ENCODE measurements at places on chromosomes 3 and 15. TPM values are rescaled to one million over a fixed set of nuclear protein-coding genes. Genes with fewer than 3 reads are reported as not detected.
A peak's percentile ranks its signal among the peaks of the same experiment; 100 is the strongest.

DNA sequence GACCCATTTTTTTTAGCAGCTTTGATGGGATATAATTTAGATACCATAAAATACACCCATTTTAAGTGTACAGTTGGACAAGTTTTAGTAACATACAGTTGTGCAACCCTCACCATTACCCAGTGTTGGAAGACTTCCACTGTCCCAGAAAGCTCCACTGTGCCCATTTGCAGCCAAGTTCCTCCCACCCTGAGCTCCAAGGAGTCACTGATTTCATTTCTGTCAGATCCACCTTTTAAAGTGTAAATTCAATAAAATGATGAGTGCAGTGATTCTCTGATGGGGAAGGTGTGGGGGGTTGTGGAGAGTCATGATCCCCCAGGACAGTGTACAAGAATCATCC lies 93.2 kb upstream of the IGF1R start:
- peaks cover 38% of the 10 kb centered on the region for H3K27me3 ChIP-seq
- H3K36me3 ChIP-seq, result no peaks in the 10 kb centered on the region
- H3K27ac ChIP-seq, result no peak overlapping the region
- no peaks in the 10 kb centered on the region for H3K4me1 ChIP-seq

GRCh38 chr3:137335478-137335877 lies 377.7 kb downstream of the IL20RB start:
- H3K4me3 ChIP-seq, result no peak overlapping the region
- H3K27ac ChIP-seq, result no peak overlapping the region
- no peaks in the 10 kb centered on the region for H3K4me1 ChIP-seq
- DNase-seq, result no peak
- no peaks in the 10 kb centered on the region for H3K27me3 ChIP-seq

GRCh38 chr3:31275038-31275572 lies 257.6 kb upstream of the STT3B start:
- peak; percentile 22 for DNase-seq
- H3K27me3 ChIP-seq, result no peaks in the 10 kb centered on the region
- no peaks in the 10 kb centered on the region for H3K36me3 ChIP-seq
- H3K4me3 ChIP-seq, result no peak overlapping the region
- H3K4me1 ChIP-seq, result no peaks in the 10 kb centered on the region
- H3K27ac ChIP-seq, result peak overlapping the region; percentile 8

DNA sequence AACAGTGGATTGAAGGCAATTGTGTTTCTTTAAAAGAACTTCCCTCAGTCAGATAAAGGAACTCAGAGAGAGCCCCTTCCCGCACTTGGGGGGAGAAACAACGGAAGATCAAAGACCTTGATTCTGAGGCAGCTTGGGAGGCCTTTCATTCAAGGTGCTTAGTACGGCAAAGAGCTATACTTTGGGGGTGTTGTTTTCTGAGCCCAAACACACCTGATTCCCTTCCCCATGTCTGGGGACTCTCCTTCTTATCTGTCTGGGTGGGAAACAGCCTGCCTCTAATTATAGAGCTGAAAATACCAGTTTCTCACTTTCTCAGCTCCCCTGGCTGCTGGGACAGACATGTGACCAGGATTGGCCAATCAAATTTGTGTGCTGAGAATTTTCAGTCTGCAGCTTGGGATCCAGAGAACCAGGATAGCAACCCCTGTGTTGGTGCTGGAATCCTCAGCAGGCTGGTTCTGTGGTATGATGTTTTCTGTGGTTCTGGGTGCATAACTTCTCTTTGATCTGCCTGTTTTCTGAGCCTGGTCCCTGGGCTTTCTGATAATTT lies 19.4 kb upstream of the IQCF6 start:
- no peak overlapping the region for H3K4me3 ChIP-seq
- peaks cover 12% of the 10 kb centered on the region for H3K27me3 ChIP-seq
- no peak for DNase-seq
- no peak overlapping the region for H3K27ac ChIP-seq

DNA sequence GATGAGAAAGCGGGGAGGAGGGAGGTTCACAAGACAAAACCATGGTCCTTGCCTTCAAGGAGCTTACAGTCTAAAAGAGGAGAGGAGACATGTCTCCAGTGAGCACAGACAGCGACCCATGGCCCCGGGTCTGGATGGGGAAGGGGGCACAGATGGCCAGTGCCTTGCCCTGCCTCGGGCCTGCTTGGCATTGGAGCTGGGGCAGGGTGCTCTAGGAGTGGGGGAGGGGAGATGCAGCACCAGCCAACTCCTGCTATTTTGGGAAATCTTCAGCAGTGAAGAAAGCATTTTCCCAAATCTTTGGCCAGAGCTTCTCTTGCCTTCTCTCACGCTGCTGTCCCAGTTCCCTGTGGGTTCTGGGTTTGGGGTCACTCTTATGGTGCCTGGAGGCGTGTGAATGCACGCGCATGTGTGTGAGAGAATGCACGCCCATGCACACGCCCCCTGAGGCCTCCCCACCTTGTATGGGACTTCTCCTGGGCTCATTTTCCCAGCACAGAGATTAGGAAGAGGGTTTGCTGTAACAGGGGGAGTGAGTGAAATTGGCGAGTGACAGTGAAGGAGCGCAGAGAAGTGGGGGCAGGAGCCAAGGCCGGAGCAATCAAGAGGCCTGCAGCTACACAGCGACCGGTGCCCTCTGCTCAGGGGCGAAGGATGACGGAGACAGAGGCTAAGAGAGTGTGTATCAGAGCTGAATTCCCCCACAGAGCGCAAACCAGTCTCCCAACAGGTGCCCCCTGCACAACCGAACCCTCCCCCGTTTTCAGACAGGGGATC lies 71.5 kb downstream of the SEMA5B start:
- H3K4me3 ChIP-seq, result no peak overlapping the region
- H3K27me3 ChIP-seq, result no peaks in the 10 kb centered on the region
- H3K27ac ChIP-seq, result no peak overlapping the region
- H3K4me1 ChIP-seq, result no peaks in the 10 kb centered on the region
- DNase-seq, result no peak

DNA sequence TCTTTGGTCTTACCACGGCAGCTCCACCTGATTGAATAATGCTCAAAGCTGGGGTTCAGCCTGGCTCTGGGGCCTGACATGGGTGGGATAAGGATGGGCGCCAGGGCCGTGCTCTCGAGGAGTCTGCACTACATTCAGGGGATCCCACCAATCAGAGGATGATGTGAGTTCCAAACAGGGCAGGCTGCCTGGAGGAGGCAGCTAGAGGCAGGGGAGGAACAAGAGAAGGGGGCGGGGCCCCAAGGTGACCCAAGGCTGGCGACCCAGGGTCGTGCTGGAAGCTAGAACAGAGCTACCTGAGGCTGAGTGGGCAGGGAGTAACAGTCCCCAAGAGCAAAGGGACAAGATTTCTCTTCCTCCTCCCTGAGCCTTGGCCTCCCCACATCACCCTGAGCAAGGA lies 56.1 kb downstream of the PCSK6 start:
- H3K27ac ChIP-seq, result no peak overlapping the region
- H3K4me1 ChIP-seq, result peaks cover 6% of the 10 kb centered on the region
- DNase-seq, result no peak
- H3K27me3 ChIP-seq, result no peaks in the 10 kb centered on the region

DNA sequence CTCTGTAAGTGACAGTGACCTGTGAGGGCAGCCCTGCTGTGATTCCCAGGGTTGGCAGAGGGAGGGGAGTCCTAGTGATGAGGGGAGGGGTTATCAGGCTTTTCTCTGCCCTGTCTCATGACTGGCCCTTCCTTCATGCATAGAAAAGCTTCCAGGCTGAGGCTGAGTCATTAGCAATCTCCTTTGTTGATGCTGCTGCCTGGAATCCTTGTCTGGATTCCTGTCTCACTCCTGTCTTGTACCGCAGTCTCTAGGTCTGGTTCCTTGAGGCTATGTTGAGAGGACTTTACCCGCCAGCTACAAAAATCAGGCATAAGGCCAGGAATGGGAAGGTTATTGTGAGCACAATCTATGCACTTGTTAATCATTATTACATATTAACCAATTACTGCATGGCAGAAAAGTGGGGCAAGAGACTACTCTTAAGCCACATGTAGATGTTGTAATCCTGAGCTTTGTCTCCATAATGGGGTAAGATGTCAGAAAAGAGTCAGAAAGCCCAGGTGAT lies 7.2 kb downstream of the KLHL6 start:
- H3K36me3 ChIP-seq, result no peaks in the 10 kb centered on the region
- peak overlapping the region; percentile 89 for H3K27ac ChIP-seq
- no peak overlapping the region for H3K4me3 ChIP-seq
- H3K27me3 ChIP-seq, result no peaks in the 10 kb centered on the region
- peaks cover 12% of the 10 kb centered on the region for H3K4me1 ChIP-seq

DNA sequence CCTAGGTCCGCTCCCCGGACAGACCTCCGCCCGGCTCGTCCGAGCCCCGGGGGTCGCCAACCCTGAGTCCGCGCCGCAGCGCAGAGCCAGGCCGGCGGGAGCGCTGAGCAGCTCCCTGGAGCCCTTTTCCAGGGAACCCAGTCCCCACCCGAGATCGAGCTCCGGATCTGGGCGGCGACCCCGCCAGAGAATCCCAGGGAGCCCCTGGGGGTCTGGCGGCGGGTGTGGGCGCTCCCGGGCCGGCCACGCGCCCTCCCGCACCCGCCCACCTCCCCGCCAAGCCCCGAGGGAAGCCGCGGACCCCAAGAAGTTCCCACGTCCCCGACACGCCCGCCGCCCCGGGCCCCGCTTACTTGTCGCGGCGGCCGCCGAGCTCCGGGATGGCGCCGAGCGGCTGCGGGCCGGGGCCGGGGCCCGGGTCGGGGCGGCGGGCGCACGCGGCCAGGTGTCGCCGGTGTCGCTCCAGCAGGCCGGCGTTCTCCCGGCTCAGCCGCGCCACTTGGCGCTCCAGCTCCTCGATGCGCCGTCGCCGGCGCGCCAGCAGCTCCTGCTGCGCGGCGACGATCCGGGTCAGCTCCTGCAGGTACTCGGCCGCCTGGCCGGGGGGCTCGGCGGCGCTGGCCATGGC lies 137.7 kb downstream of the NUP210 start:
- no peaks in the 10 kb centered on the region for H3K36me3 ChIP-seq
- H3K27ac ChIP-seq, result no peak overlapping the region
- peak; percentile 38 for DNase-seq
- no peak overlapping the region for H3K4me3 ChIP-seq
- H3K27me3 ChIP-seq, result peaks cover 40% of the 10 kb centered on the region

The CPNE9 gene
- not detected for total RNA-seq

DNA sequence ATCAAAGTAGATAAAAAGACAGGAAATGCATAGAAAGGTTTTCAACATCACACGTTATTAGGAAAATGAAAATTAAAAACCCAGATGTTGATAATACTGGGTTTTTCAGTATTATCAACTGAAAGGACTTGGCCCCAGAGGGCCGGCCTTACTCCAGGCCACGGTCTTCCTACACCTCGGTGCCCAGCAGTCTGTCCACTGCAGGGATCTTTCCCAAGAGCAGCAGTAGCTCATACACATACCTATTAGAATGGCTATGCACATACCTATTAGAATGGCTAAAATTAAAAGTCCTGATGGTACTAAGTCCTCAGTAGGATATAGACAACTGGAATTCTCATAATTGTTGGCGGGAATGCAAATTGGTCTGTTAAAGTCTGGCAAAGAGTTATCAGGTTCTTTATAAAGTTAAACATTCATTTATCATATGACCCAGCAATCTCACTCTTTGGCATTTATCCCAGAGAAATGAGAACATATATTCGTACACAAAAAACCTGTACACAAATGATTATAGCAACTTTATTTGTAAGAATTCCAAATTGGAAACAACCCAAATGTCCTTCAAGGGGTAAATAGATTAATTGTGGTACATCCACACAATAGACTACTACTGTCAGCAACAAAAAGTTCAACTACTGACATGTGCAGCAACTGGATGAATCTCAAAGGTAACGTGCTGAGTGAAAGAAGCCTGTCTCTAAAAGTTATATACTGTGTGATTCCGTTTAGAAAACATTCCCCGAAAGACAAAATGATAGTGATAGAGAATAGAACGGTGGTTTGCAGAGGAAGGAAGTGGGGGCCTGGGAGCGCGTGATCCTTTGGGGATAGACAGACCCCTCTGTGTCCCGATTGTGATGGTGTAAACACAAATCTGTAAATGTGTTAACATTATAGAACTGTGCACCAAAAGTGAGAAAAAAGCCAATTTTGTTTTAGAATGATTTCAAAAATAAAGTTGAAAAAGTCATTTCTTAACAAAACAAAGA lies 62.3 kb downstream of the MCTP2 start:
- no peaks in the 10 kb centered on the region for H3K27me3 ChIP-seq
- no peaks in the 10 kb centered on the region for H3K4me1 ChIP-seq
- peak overlapping the region; percentile 53 for H3K27ac ChIP-seq
- H3K4me3 ChIP-seq, result no peak overlapping the region
- no peaks in the 10 kb centered on the region for H3K36me3 ChIP-seq

The RARB gene
- total RNA-seq, result 30.7 TPM

DNA sequence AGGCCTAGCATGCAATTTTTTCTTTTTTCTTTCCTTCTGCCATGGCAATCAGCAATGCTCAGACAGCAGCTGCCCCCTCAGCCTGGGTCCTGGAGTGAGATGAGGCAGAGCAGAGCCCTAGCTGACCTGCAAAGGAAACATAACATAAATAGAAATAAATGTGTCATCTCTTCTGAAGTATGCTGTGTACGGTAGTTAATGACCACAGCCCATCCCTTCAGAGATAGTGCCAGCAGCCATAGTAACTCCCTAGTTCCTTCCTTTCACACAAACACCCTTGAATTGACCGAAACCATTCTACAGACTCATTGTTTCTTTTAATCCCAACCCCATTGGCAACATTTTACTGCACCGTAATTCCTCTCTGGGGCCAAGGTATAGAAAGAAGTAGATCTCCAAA lies 8.4 kb upstream of the CD47 start:
- no peaks in the 10 kb centered on the region for H3K27me3 ChIP-seq
- no peak for DNase-seq
- H3K4me3 ChIP-seq, result no peak overlapping the region

GRCh38 chr15:65962187-65962586 lies 92.9 kb downstream of the RAB11A start:
- DNase-seq, result no peak
- H3K27me3 ChIP-seq, result peaks cover 46% of the 10 kb centered on the region
- H3K36me3 ChIP-seq, result no peaks in the 10 kb centered on the region
- no peaks in the 10 kb centered on the region for H3K4me1 ChIP-seq
- no peak overlapping the region for H3K4me3 ChIP-seq
- H3K27ac ChIP-seq, result no peak overlapping the region

GRCh38 chr3:157282261-157283191 lies 122.6 kb upstream of the CCNL1 start:
- H3K27me3 ChIP-seq, result no peaks in the 10 kb centered on the region
- peaks cover 29% of the 10 kb centered on the region for H3K4me1 ChIP-seq
- peak overlapping the region; percentile 62 for H3K27ac ChIP-seq
- DNase-seq, result peak; percentile 27
- no peak overlapping the region for H3K4me3 ChIP-seq
- H3K36me3 ChIP-seq, result no peaks in the 10 kb centered on the region

The WNT7A gene
- 0.28 TPM for total RNA-seq

DNA sequence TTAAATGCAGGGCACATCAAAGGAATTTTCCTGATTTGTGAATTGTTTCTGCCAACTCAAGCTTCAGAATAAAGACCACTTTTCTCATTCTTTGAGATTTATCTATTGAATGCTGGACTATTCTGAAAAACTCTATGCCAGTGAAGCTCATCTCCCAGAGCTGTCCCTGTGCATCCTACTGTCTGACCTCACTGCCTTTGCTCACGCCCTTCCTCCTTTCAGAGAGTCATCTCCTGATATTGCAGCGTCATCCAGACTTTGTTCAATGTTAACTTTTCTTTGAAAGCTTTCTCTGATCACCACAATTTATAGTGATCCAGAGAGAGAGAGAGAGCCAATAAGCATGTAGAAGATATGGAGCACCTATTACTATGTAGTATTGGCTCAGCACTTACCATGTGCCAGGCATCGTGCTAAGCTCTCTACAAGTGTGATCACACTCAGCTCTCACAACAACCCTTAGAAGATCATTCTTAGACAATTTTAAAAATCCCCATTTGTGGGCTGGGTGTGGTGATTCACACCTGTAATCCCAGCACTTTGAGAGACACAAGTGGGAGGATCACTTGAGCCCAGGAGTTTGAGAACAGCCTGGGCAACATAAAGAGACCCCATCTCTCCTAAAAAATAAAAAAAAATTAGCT lies 30.2 kb upstream of the TLE3 start:
- H3K36me3 ChIP-seq, result no peaks in the 10 kb centered on the region
- H3K27ac ChIP-seq, result no peak overlapping the region
- no peak overlapping the region for H3K4me3 ChIP-seq
- no peak for DNase-seq

All from hepatocyte (in vitro differentiated cells).